ENCODE measurements at places on chromosomes 2 and 18.

DNA sequence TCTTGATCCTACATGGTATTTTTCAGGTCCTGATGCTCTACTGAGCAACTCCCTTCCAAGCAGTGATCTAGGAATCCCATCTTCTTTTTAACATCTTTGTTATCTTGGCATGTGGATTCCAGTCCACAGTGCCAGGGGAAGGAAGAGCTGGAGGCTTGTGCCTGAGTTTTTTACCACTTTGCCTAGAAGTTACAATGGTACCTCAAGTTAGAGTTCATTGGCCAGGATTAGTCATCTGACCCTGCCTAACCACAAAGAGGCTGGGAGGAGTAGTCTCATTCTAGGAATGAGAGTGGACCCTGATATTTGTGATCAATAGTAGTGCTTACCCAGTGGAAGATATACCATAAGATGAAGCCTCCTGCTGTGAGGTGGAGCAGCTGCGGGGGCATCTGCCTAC lies 109.3 kb downstream of the ADCYAP1 start:
- DNase-seq: no peak

- DNase-seq: no peak
Measured at GRCh38 chr2:241308832-241309500, 6.5 kb downstream of the HDLBP start.

- no peak for DNase-seq
Measured at GRCh38 chr2:112134120-112134519, 4.1 kb upstream of the FBLN7 start.

DNA sequence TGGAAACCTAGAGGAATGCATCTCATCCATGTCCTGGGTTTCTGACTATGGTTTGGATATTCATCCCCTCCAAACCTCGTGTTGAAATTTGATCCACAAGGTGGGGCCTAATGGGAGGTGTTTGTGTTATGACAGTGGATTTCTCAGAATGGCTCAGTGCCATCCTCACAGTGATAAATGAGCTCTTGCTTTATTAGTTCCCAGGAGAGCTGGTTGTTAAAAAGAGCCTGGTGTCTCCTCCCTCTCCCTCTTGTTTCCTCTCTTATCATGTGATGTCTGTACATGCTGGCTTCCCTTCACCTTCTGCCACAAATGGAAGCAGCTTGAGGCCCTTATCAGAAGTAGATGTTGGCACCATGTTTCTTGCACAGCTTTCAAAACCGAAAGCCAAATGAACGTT lies 424.3 kb downstream of the DCC start:
- no peak for DNase-seq

DNA sequence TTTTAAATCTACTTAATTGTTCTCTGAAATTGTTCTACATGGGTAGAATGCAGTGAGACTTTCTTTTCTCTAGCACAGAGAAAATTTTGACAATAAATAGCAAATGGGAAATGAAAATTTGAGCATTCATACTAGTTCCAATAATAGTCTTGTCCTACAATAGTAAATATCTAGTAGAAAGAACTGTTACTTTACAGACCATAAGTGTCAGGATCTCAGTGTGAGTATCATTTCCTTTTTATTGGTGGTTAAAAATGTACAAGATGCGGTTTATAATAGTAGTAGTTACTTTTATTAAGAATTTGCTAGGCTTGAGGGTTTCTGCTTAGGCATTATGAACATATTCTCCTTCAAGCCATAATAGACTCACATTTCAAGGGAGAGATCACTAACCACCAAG lies 43.2 kb downstream of the KCNE4 start:
- no peak for DNase-seq

Measured in posterior cingulate gyrus (tissue), 11 donors.